GM23248 (cell line): ENCODE measurements at places on chromosomes 16 and 17.

GRCh38 chr17:32659419-32659842 lies 172.6 kb downstream of the CDK5R1 start:
- DNase-seq, result peak; percentile 64
- H3K4me1 ChIP-seq, result no peaks in the 10 kb centered on the region
- no peaks in the 10 kb centered on the region for H3K27me3 ChIP-seq
- no peak overlapping the region for H3K4me3 ChIP-seq

DNA sequence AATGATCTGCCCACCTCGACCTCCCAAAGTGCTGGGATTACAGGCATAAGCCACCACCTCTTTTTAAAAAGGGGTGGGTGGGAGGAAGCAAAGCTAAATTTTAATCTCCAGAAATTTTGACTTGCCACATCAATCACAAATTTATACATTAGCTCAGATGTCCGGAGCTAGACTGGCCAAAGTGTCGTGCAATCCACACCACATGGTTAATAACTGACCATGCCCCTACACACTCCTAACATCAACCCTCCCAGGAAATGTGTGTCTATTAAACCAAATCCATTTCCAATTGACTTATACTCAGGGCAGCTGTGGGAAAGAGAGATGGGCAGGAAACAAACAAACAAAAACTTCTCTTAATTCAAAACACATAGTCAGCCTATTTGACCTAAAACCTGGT lies 29.9 kb downstream of the SMURF2 start:
- no peak for DNase-seq
- H3K27ac ChIP-seq, result peak overlapping the region; percentile 74

GRCh38 chr17:81419319-81419885 lies 24.1 kb downstream of the BAHCC1 start:
- H3K36me3 ChIP-seq, result no peaks in the 10 kb centered on the region
- peak overlapping the region; percentile 86 for H3K27ac ChIP-seq

DNA sequence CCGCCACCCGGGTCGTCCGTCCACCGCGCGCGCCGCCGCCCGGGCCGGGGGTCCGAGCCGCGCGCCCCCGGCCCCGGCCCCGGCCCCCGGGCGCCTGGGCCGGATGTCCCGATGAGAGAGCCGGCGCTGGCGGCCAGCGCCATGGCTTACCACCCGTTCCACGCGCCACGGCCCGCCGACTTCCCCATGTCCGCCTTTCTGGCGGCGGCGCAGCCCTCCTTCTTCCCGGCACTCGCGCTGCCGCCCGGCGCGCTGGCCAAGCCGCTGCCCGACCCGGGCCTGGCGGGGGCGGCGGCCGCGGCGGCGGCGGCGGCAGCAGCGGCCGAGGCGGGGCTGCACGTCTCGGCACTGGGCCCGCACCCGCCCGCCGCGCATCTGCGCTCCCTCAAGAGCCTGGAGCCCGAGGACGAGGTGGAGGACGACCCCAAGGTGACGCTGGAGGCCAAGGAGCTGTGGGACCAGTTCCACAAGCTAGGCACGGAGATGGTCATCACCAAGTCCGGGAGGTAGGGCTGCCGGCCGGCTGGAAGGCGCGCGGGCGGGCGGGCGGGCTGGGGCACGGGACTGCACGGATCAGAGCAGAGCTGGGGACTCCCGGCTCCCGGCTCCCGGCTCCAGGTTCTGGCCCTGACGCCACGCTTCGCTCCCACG lies 548 bp downstream of the TBX2 start:
- H3K4me3 ChIP-seq, result peak overlapping the region; percentile 92
- H3K27ac ChIP-seq, result peak overlapping the region; percentile 83
- H3K36me3 ChIP-seq, result no peaks in the 10 kb centered on the region; the same call in 1 of the 2 replicates
- no peaks in the 10 kb centered on the region for H3K27me3 ChIP-seq

- no peak for DNase-seq
- no peak overlapping the region for H3K4me3 ChIP-seq
- no peaks in the 10 kb centered on the region for H3K27me3 ChIP-seq
- no peaks in the 10 kb centered on the region for H3K36me3 ChIP-seq
These were observed 6.3 kb upstream of the RGS9 start for GRCh38 chr17:65130832-65131231.

GRCh38 chr17:80812362-80813088 lies 179.1 kb upstream of the CHMP6 start:
- H3K4me1 ChIP-seq, result no peaks in the 10 kb centered on the region
- peaks cover under 1% of the 10 kb centered on the region; the same call in 1 of the 2 replicates for H3K36me3 ChIP-seq
- H3K27me3 ChIP-seq, result no peaks in the 10 kb centered on the region
- no peak overlapping the region for H3K4me3 ChIP-seq
- no peak overlapping the region for H3K27ac ChIP-seq

DNA sequence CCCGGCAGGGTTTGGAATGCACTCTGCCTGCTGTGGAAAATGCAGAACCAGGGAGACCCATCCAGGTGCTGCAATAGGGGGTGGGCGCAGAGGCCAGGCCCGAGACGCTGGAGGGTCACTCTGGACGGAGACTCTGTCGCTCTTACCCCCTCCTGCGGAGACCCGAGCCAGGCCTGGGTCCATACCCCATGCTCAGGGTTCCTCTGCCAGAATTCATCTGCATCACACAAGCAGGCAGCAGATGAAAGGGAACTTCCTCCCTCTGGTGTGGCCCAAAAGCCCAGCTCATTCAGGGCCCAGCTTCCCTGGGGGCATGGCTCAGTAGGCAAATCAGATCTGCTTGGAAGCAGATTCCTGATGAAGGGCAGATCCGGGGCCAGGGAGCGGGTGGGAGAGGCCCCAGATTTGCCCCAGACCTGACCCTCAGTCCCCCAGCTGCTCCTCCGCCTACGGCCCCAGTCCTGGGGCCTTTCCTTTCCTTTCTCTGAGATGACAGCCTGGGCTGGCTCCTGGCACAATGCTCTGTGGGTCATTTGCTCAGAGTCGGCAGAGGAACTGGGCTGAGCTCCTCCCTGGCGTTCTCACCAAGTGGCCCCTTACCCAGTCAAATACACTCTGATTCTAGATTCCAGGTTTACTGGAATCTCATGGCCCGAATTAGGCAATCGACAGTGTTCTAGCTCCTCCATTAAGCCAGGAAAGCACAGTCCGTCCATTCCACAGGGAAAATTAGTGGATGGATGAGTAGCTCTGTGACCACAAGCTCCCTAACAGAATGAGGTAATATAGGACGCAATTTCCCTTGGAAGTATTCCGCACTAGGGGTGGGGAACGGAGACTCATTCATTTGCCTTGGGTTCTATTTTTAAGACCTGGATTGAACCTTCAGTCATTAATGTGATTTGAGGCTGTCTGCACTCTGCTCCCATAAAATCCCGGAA lies 19.1 kb upstream of the RASD1 start:
- no peaks in the 10 kb centered on the region for H3K4me1 ChIP-seq
- no peaks in the 10 kb centered on the region for H3K36me3 ChIP-seq
- H3K4me3 ChIP-seq, result no peak overlapping the region
- H3K27ac ChIP-seq, result no peak overlapping the region
- no peak for DNase-seq

- no peaks in the 10 kb centered on the region for H3K36me3 ChIP-seq
- H3K27ac ChIP-seq, result no peak overlapping the region
- no peaks in the 10 kb centered on the region for H3K27me3 ChIP-seq
- peaks cover 12% of the 10 kb centered on the region; the same call in 1 of the 2 replicates for H3K4me1 ChIP-seq
- no peak for DNase-seq
- no peak overlapping the region for H3K4me3 ChIP-seq
These were observed 31.5 kb downstream of the UBE2G1 start for GRCh38 chr17:4334776-4335584.

GRCh38 chr17:39952680-39953470 lies 9.9 kb upstream of the GSDMA start:
- peak; percentile 96 for DNase-seq
- H3K4me1 ChIP-seq, result no peaks in the 10 kb centered on the region; the same call in 1 of the 2 replicates
- peak overlapping the region; percentile 69 for H3K4me3 ChIP-seq
- H3K36me3 ChIP-seq, result no peaks in the 10 kb centered on the region
- no peak overlapping the region for H3K27ac ChIP-seq

DNA sequence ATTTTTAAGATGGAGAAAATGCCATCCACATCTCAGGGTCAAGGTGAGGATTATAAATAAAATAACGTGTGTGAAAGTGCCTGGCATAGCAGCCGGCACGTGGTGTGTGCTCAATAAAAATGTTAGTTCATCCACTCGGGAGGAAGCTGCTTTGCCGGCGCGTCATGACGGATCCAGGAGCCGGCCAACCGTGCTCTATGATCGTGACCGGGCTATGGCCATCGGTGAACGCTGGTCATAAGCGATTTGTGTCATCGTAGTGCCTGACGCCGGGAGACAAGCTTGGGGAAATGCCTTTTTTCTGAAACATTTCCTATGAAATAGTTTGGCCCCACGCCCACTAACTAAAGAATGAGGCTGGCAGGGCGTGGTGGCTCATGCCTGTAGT lies 74.0 kb downstream of the CMC2 start:
- H3K36me3 ChIP-seq, result no peaks in the 10 kb centered on the region
- no peaks in the 10 kb centered on the region for H3K27me3 ChIP-seq
- peak overlapping the region; percentile 73 for H3K4me3 ChIP-seq
- peaks cover 13% of the 10 kb centered on the region for H3K4me1 ChIP-seq
- H3K27ac ChIP-seq, result peak overlapping the region; percentile 79
- peak; percentile 84 for DNase-seq

GRCh38 chr17:72388765-72389473 lies 268.1 kb downstream of the SOX9 start:
- peaks cover 55% of the 10 kb centered on the region for H3K4me1 ChIP-seq
- no peak overlapping the region for H3K4me3 ChIP-seq
- H3K27ac ChIP-seq, result no peak overlapping the region
- H3K27me3 ChIP-seq, result no peaks in the 10 kb centered on the region
- DNase-seq, result no peak

DNA sequence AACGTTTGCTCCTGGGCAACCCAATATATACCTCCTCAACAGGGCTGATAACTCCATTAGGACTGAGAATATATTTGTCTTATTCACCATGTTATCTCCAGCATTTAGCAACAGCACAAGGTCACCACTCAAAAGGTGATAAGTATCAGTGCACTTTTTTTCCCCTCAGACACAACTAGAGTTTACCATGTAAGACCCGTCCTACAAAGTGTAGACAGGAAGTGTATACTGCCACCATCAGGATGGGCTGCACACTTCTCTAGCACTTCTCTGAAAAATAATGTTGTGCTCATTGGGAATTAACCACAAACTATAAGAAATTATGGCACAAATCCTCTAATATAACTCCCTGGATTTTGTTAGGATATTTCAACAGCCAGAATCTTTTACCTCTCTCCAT lies 5.7 kb upstream of the VAT1L start:
- peaks cover 11% of the 10 kb centered on the region; the same call in 1 of the 2 replicates for H3K4me1 ChIP-seq
- no peaks in the 10 kb centered on the region for H3K36me3 ChIP-seq

- H3K4me3 ChIP-seq, result no peak overlapping the region
- H3K27ac ChIP-seq, result no peak overlapping the region
- DNase-seq, result no peak
- H3K27me3 ChIP-seq, result no peaks in the 10 kb centered on the region
These were observed 62.6 kb downstream of the PRKCA start for GRCh38 chr17:66364990-66365490.

- peaks cover 7% of the 10 kb centered on the region; the same call in 1 of the 2 replicates for H3K27me3 ChIP-seq
- H3K36me3 ChIP-seq, result no peaks in the 10 kb centered on the region
- H3K4me1 ChIP-seq, result no peaks in the 10 kb centered on the region
- no peak overlapping the region for H3K4me3 ChIP-seq
- no peak overlapping the region for H3K27ac ChIP-seq
These were observed 8.1 kb downstream of the SMTNL2 start for GRCh38 chr17:4592240-4593005.

DNA sequence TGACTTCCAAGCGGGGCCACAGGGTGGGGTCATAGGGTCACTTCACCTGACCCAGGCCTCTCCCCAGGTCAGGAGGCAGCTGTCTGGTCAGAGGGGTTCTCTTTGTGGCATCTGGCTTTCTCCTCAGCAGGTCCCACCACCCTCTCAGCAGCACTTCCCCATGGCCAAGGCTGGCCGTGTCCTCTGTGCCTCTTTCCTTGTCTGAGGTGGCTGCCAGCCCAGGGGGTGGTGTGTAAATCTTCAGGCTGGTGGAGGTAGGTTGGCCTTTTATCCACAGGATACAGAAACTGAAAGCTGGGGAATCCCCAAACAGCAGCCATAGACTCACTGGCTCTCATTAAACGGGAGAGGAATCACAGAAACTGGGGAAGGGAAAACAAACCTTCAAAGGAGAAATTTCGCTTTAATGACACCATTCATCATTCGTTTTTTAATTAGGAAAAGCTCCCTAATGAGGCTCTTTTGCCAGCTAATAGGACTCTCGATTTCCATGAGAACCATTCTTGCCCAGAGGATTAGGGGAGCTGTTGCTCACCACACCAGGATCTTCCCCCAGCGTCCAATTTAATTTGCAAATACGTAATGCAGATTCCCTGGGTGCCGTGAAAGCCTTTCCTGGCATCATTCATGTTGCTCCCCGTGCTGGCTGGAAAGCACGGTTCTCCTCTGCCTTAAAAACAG lies 18.0 kb downstream of the C17orf75 start:
- H3K4me1 ChIP-seq, result no peaks in the 10 kb centered on the region
- peak; percentile 61 for DNase-seq
- H3K27ac ChIP-seq, result no peak overlapping the region
- peak overlapping the region; percentile 53 for H3K4me3 ChIP-seq
- no peaks in the 10 kb centered on the region for H3K36me3 ChIP-seq

GRCh38 chr16:76265434-76266045 lies 11.7 kb upstream of the CNTNAP4 start:
- no peaks in the 10 kb centered on the region for H3K4me1 ChIP-seq
- no peaks in the 10 kb centered on the region for H3K27me3 ChIP-seq
- DNase-seq, result peak; percentile 1

- peaks cover 11% of the 10 kb centered on the region for H3K4me1 ChIP-seq
- H3K4me3 ChIP-seq, result no peak overlapping the region
- no peak overlapping the region for H3K27ac ChIP-seq
These were observed 8.3 kb upstream of the CDC6 start for GRCh38 chr17:40279402-40279801.
